ENCODE measurements at places on chromosomes 5 and 9.

- no peak for DNase-seq
These were observed 8.7 kb downstream of the RHOBTB3 start for GRCh38 chr5:95739857-95740256.

- no peak for DNase-seq
These were observed 456.3 kb upstream of the WWC1 start for GRCh38 chr5:167835146-167835545.

GRCh38 chr5:139100825-139101224 lies 97.3 kb downstream of the SIL1 start:
- no peak for DNase-seq

DNA sequence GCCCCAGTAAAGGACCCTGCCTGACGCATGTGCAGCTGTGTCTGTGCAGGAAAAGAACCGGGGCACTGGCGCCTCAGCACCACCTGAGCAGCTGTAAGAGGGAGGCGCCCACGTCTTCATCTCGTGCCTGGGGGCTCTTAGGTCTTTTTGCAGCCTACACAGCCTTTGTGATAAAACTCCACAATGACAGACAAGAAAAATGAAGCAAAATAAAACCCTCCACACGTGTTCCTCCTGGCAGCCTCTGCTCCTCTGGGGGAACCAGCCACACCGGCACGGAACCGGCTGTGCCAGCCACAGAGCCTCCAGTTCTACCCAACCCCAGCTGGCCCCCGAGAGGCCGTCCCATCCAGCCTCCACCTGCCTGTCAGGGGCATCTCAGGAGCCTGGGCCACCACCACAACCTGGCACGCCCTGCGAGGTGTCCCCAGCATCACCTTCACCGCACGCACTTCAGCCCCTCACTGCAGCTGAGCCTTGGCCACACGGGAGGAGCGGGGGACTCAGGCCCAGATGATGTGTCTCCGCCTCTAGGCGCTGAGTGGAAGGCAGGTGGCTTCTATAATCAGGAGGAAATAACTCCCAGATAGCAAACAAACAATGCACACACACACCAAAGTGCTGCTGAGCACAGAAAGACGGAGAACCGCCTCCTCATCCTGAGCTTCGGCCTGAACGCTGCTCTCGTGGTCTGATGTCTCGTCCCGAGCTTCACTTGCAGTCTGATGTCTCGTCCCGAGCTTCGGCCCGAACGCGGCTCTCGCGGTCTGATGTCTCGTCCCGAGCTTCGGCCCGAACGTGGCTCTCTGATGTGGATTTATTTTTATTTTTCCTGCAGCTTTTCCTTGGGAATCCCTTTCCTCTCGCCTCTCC lies 28.6 kb upstream of the NSMF start:
- no peak for DNase-seq

- DNase-seq: no peak
These were observed 322.8 kb upstream of the RFX3 start for GRCh38 chr9:3848445-3849114.

DNA sequence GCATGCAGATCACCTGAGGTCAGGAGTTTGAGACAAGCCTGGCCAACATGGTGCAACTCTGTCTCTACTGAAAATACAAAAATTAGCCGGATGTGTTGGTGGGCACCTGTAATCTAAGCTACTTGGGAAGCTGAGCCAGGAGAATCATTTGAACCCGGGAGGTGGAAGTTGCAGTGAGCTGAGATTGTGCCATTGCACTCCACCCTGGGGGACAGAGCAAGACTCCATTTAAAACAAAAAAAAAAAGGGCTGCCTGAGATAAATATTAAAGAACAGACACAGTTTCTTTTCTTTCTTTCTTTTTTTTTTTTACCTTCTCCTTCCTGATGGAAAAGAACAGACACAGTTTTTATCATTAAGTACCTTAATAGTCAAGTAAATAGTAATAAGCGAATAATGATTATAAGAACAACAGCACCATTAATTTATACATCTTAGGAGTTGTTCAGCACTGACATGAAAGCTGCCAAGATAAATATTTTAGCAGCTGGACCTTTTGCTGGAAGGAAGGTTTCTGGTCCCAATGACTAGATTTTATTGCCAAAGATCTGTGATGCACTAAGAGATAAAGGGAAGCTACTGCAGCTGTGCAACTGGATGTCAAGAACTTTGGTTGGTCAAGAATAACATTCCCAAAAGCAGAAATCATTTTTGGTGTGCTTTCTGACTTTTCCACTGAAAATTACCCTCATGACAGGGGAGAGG lies 7.0 kb downstream of the CENPP start:
- no peak for DNase-seq

- no peak for DNase-seq
These were observed 427.8 kb upstream of the C9orf72 start for GRCh38 chr9:28001096-28001495.

DNA sequence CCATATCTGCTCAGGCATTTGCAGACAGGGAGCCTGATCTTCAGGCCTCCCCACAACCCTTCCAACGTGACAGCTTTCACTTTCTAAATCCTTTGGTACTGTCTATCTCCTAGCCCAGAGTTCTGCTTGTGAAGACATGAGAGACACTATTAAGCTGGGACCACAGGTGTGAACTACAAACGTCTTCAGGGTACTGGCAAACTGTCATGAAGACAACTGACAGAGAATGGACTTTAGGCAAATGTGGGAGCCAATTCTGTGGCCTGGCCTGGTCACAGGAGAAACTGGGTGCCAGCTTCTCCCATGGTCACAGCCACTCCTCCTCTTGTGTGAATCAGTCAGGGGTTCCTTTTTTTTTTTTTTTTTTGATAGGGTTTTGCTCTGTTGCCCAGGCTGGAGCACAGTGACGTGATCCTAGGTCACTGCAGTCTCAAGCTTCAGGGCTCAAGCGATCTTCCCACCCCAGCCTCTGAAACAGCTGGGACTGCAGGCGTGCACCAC lies 10.4 kb downstream of the TRIM14 start:
- no peak for DNase-seq

DNA sequence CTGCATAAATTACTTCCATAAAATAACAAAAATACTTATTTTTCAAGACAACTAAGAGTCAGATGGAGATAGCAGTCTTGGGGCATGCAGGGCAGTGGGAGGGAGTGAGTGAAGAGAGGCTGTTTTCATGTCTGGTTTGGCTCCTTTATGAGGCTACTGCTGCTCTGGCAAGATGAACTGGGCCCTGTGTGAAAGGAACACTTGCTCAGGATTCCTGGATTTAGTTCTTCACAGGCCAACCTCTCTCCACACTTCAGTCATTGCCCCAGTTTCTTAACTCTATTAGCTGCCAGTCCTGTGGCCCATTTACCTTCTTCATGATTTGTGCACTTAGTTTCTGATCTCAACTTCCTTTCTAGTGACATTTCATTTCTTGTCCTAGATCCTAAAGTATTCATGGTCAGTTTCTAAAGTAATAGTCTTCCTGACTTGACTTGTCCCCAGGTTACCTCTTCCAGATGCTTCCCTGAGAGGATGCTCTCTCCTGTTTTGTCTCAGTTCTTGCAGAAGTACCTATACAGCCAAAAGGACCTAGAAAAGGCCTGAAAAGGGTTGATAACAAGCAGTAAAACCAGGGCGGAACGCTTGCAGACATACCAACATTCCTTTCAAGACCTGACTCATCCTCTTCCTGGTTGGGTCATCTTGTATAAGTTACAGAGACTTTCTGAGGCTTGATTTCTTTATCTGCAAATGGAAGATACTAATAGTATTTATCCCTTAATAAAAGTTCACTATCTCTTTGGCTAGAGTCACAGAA lies 77.0 kb upstream of the ZFAND5 start:
- DNase-seq: no peak

GRCh38 chr5:108212775-108213346 lies 169.0 kb downstream of the FBXL17 start:
- DNase-seq: no peak

- no peak for DNase-seq
These were observed 455.9 kb downstream of the CDH9 start for GRCh38 chr5:26582350-26583045.

- DNase-seq: no peak
These were observed 227.4 kb downstream of the FSTL4 start for GRCh38 chr5:133384903-133385302.

DNA sequence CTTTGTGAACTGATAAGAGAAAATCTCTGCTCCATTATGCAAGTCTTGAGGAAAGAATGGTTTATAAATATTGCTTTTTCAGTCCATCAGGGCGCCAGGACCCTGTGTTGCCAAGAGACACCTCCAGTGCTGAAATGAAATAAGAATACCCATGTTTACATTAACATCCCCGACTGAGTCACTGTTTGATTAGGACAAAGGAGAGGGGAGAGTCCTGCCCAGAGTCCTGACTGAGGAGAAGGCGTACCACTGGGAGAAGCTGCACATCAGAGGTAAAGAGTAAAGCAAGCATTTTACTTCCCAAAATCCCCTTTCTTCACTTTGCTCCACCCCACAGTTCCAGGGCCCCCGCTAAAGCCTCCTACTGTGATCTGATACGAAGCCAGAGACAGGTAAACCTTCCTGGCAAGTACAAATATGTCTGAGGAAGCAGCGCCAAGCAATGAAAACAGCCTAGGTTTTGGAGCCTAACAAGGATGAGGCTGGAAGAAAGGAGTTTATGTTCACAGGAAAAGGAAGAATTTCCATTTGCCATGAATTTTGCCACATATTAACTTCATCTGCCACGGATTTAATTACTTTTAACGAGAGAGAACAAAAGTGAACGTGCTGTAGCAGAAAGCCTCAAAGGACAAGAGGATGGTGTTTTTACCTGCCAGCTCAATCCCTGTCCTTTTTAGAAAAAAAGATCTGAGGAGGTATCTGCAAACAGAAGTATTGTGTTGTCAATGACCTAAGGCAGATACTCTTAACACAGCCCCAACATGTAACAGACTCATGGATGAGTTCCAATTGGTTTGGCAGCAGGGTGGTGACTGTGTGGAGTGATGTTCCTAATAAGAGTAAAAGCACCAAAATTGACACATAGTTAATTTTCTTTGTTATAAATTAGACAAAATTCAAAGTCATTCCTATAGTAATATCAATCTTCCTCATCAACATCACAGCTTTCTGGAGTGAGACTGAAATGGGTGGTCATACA lies 209.4 kb upstream of the TLE4 start:
- DNase-seq: no peak

DNA sequence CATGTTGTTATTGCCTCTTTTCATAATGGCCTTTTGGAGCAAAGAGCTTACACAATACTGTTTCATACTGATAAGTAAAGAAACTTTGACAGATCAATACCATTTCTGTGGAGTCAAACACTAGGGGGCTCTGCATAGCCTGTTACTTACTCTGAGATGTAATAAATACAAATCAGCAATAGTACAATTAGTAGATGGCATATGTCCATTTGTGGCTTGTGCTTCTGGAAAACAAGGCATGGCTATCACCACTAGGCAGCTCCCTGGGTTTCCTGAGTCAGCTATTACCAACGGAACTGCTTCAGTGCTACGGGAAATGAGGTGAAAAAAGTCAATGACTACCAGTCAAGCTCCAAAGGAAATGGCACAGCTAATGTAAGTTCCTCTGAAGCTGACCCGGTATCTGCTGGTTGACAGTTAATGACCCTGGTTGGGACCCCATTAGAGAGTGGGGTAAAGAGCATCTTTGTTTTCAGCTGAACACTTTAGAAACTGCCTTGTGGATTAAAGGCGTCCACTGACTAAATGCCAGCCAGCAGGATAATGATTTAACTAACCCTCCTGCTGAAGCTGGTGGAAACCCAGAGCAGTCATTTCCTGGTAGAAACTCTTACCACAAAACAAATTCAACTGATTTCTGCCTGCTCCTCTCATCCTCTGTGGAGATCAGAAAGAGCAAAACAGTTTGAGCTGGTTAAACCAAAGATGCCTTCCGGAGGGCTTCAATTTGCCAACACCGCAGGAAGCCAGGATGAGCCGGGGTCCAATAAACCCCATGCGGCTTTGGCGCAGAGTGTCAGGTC lies 69.0 kb upstream of the FAM169A start:
- no peak for DNase-seq

DNA sequence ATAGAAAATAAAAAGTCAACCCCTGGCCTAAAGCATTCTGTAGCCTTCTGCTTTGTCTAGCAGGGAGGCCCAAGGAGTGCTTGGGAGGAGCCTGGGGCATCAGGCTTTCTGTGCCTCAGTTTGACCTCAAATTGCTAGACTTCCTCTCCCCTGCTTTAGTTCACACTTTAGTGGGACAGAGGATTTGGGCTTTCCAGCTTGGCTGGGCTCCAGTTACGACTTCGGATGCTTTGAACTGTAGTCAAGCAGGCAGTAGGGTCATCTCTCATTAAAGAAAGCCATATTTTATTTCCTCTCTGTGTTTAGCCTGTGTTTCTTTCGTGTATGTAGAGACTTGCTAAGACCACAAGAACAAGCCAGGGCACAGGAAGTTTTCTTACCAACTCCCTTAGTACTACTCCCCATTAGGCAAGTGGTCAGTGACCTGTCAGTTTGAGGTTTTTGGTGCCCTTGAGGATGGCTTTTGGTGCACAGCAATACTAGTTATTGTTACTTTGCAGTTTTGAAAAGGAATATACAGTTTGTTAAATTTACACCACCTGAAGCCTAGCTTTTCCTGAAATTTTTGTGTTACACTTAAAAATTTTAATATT lies 334.7 kb downstream of the NDUFS4 start:
- no peak for DNase-seq

DNA sequence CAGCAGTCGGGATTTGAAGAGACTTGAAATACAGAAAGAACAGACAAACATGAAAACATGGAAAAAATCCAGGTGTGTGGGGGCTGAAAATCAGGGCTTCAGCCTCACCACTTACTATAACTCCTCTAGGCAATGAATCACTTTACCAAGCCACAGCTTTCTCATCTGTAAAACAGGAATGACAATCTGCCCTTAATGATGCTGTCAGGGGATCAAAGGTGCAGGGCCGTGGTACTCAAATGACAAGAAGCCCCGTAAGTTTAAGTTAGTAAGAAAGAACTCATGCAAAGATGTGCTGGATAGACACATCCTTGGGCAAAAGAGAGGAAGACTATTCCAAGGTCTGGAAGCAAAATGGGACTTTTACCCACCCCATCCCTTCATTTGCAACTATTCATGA lies 34.7 kb downstream of the FBXW2 start:
- DNase-seq: no peak

DNA sequence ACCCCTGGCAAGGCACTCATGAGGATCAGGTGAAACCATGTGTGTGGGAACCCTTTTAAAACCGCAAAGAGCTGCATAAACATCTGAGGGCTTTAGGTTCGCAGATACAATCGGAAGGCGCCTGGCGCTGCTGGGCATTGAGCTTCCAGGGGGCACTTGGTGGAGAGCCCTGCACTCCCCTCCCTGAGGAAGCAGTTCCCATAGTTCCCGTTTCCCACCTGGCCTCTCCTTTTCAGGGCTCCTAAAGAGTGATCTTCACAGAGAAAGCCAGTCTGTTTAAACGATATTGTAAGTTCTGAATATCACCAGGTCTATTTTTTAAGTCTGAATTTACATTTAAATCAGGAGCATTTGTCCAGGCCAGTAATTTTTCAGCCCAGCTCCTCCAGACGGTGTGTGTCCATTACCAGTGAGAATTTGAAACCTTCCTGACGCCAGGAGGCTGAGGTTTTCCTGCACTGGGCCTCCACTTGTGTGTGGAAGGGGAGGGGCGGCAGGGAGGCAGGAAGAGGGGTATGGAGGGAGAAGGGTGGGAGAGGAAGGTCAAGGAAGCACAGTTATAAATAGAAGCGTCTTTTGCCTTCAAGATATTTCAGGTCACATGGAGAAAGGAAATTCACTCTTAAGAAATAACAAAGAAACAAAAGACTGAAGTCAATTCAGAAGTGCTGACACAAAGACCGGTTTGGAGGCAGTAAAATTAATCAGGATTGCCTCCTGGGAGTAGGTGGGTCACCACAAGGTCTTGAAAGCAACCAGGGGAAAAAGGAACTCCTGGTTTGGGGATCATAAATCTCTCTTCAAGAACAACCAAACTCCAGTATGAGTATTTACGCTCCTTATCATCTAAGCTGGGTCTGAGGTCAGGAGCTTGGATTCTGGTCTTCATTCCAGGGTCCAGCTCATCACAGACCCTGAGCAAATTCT lies 14.3 kb upstream of the MGAT1 start:
- DNase-seq: no peak
